ENCODE measurements at places on chromosomes 12 and 14. TPM values are rescaled to one million over a fixed set of nuclear protein-coding genes. Genes with fewer than 3 reads are reported as not detected.

CREBL2 gene
- 11.4 TPM for total RNA-seq

KRT86 gene
- total RNA-seq = 0.44 TPM

EPYC gene
- not detected for total RNA-seq

DNA sequence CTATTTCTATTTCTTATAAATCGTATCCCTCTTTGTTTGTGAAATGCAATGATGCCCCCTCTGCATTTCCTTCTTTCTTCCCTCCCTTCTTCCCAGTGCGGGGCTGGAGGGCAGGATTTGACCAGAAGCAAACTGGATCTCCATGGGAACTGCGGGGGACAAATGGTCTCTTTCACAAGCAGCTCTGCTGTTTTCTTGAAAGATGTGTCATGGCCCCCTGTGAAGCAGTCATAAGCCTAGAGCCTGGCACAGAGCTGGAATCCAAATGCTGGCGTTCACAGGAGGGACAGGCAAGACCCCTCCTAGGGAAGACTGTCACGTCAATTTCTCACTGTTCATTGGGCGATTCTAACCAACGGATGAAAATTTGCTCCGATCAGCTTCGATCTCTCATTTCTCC is 203.5 kb upstream of the NOS1 start:
- no peak for DNase-seq

GRCh38 chr12:6215932-6216494 is 15.8 kb downstream of the CD9 start:
- DNase-seq = no peak

TAS2R46 gene
- total RNA-seq = 0.51 TPM

DNA sequence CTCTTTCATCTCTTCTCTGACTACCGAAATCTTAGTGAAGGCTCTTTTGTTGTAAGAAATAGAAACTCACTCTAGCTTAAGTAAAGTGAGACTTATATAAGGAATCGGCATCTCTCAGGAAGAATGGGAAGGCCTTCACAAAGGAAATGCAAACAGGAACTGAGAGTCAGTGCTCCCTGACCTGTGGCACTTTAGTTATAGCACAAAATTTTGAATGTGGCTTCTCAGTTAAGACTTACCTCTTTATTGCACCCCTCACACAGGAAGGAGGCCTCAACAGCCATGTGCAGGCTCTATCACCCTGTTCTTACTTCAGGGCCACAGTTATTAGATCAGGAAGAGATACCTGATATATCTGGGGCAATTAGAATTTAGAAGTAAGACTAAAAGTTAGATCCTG is 224.7 kb upstream of the EGLN3 start:
- no peak for DNase-seq

GRCh38 chr14:77099425-77100167 is 1.5 kb downstream of the CIPC start:
- no peak for DNase-seq

TOMM20L gene
- not detected for total RNA-seq

DNA sequence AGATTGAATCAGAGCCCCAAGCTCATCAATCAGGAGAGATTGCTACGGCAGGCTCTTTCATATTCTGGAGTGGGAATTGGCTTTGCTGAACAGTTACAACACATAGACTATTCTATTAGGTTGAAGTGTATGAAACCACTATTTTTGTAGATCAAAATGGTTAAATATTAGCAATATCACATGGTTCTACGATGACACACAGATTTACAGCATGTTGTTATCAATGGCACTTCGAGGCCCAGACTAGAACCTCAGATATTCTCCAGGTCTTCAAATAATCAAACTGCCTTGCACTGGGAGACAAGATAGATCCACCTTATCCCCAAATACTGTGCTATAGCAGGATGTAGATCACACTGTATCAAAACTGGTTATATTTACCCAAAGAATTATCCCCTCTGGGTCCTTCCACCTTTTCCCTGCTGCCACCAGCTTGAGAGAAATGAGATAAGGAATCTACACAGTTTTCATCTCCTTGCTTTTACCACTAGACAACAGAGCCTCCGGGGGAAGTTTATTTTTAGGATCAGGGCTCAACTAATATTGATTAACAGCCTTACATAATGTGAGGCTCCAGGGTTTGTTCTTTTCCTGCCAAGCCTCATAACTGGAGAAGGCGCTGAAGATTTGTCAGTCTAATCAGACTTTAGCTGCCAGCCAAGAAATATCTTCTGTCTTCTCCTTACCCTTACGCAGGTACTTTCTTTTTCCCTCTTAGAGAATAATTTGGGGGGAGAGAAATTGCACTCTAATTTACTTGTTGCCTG is 507.1 kb downstream of the DIO2 start:
- DNase-seq = no peak

- DNase-seq = no peak
These were observed 17.4 kb upstream of the B4GALNT3 start for GRCh38 chr12:442235-442884.

DNA sequence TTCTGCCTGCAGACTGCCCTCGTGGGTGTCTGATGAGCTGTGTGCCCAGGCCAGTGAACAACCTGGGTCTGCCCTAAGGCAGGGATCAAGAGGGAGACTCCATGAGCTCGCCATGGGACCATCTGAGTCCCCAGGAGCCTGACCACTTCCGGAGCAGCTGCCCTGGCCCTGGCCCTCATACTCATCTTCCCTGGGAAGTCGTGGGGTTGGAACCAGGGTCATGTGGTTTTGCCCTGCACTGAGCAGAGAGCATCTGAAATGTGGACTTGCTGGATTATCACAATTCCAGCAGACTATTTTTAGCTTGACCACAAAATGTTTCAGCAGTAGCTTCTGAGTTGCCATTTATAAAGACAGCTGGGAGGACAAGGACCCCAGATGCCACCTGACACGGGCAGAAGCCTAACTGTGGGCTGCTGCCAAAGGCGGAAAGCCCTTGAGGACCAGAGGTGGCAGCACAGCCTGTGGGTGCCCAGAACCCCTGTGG is 6.7 kb downstream of the BTBD6 start:
- no peak for DNase-seq

- no peak for DNase-seq
These were observed 466.9 kb upstream of the RGS6 start for GRCh38 chr14:71465316-71465715.

DNA sequence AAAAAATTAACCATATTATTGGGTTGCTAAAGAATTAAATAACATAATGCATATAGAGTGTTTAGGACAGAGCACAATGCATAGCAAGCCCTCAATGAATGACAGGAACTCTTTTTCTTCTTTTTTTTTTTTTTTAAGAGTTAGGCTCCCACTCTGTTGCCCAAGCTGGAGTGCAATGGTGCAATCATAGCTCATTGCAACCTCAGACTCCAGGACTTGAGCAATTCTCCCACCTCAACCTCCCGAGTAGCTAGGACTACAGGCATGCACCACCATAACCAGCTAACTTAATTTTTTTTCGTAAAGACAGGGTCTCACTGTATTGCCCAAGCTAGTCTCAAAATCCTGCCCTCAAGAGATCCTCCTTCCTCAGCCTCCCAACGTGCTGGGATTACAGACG is 20.5 kb upstream of the MTERF2 start:
- DNase-seq = no peak

SPTB gene
- 6.6 TPM for total RNA-seq

DNA sequence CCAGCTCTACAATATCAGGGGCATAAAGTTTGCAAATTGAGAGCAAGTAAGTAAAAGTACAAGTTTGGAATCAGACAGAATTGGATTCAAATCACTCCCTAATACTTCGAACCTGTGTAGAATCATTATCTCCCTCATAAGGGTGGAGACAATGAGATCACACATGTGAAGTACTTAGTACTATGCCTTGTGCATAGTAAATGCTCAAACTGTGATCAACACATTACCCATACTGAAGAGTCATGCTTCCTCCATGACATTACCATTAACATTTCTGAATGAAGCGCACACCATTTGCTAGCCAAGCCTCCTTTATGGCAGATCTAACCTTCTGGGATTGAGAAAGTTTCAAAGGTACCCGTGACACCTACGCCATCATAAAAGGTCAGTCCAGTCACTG is 26.6 kb upstream of the NRDE2 start:
- DNase-seq = no peak

TDRD9 gene
- not detected for total RNA-seq

PCNX1 gene
- total RNA-seq = 62.4 TPM

CLBA1 gene
- total RNA-seq = 6.0 TPM

GRCh38 chr12:88529531-88530488 is 50.5 kb downstream of the KITLG start:
- DNase-seq = no peak

GRCh38 chr12:125528281-125528680 is 463.0 kb downstream of the AACS start:
- DNase-seq = no peak

GRCh38 chr12:111569363-111570083 is 29.6 kb downstream of the ATXN2 start:
- peak; percentile 13 for DNase-seq

OTX2 gene
- total RNA-seq = not detected

DNA sequence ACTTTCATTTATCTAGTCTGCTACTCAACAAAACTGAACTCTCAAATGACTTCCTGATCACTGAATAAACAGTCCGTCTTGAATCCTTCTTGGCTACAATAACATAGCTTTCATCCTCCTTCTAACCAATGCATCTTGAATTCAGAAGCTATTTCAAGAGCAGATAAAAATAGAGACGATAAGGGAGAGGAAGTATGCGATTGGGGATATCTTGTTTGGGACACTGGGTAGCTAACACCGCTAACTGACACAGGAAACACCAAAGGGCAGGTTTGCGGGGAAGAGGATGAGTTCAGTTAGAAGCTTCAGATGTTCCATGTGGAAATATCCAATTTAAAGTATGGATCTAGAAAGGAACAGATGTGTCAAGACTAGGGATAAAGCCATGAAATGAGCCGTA is 102.5 kb downstream of the SLC41A2 start:
- DNase-seq = no peak

TSPAN19 gene
- not detected for total RNA-seq

GPD1 gene
- not detected for total RNA-seq

- DNase-seq = no peak
These were observed 2.2 kb downstream of the SCNN1A start for GRCh38 chr12:6373022-6373787.

- peak; percentile 78 for DNase-seq
These were observed 38.7 kb downstream of the DEGS2 start for GRCh38 chr14:100120522-100121269.

- DNase-seq = no peak
These were observed 110.0 kb upstream of the RESF1 start for GRCh38 chr12:31849090-31849687.

DNA sequence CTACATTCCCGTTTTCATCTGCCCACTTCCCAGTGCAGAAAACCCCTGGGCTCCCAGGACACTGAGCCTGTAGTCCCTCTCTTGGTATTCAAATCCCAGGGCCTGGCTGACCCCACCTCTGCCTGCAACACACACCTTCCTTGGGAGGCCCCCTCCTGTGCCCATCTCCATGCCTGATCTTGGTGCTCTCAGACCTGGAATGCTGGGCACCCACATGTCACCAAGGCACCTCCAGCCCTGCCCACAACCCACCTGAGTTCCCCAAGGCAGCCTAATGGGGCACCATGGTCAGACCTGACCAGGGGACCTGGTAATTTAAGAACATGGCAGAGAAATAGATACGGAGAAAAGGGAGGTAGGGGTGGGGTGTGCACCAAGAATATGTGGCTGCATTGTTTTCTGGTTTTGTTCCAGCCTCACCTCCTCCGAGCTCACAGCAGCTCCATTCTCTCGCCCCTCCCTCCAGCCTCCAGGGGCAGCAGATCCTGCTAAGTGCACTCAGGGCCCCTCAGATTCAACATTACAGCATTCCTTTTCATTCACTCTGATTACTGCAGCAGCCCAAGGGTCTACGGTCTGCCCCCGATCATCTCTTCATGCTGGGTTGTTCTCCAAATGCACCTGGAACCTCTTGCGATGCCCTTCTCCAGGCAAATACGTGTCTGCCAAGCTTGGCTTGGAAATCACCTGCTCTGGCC is 9.2 kb upstream of the HSP90AA1 start:
- no peak for DNase-seq
